ENCODE measurements at places on chromosomes 16 and 17. TPM values are rescaled to one million over a fixed set of nuclear protein-coding genes. Genes with fewer than 3 reads are reported as not detected.

Gene SLC5A10
- not detected for total RNA-seq

Gene KRT9
- total RNA-seq = not detected

Gene MYOCD
- total RNA-seq = not detected

Gene PFN1
- 1,966 TPM for total RNA-seq

Gene MT4
- total RNA-seq = not detected

Gene CRHR1
- total RNA-seq = not detected

Gene DHRS13
- total RNA-seq = 33.8 TPM

Gene HOXB7
- not detected for total RNA-seq

Gene CD300LB
- not detected for total RNA-seq

Gene AANAT
- not detected for total RNA-seq

Gene APRT
- total RNA-seq = 168 TPM

Gene EVI2B
- 16.1 TPM for total RNA-seq

Gene CCL15
- total RNA-seq = not detected

Gene PRR11
- total RNA-seq = 103 TPM

Gene CACNG5
- total RNA-seq = not detected

Gene OTOP3
- not detected for total RNA-seq

Gene FAM117A
- total RNA-seq = 13.3 TPM

Gene PLK1
- 80.0 TPM for total RNA-seq

Gene PGP
- total RNA-seq = 20.9 TPM

Gene ZFP3
- total RNA-seq = 1.7 TPM

Gene TMEM11
- total RNA-seq = 23.6 TPM

Gene FAM222B
- 15.1 TPM for total RNA-seq

Gene ACSM5
- total RNA-seq = not detected

Gene CA7
- total RNA-seq = not detected
